Retinal pigment epithelial cell (primary cell): ENCODE measurements at places on chromosomes 7 and 10.

DNA sequence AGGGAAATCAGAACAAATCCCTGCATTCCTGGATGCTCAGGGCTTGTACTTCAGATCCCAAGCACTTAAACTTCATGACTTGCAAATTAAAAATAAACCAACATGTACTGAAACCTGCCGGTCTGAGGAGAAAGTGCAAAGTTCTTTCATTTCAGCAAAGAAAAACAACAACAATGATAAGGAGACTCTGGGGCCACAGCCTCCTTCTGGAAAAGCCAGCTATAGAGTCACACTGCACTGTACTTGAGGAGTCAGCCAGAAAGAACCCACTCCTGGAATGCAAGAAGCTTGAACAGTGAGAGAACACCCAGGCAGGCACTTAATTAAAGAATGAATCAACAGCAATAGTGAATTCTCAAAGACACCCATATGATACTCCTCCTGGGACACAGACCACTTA is 49.7 kb upstream of the TM9SF3 start:
- DNase-seq: no peak

DNA sequence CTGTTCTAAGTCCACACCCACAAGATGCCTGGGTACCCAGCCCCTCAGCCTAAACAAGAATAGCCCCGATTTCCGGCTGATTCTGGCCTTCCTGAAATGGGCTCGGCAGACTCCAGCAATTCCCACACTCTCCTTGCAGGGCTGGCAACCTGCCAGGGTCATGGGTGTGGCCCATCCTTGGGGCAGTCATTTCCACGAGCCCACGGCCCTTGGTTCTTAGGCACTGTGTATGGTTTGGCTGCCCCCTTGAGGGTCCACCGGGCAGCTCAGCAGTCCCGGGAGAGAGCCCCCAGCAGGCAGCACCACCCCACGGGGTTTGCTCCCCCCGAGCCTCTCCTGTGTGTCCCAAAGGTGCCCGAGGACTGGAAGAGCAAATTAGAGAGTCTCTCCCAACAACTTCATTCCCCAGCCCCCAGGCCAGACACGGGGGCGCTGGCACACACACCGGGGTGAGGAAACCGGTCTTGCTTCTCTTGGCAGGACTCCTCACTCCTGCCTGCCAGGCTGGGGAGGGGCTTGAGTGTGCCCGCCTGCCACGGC is 142.2 kb downstream of the EMX2 start:
- DNase-seq: no peak

DNA sequence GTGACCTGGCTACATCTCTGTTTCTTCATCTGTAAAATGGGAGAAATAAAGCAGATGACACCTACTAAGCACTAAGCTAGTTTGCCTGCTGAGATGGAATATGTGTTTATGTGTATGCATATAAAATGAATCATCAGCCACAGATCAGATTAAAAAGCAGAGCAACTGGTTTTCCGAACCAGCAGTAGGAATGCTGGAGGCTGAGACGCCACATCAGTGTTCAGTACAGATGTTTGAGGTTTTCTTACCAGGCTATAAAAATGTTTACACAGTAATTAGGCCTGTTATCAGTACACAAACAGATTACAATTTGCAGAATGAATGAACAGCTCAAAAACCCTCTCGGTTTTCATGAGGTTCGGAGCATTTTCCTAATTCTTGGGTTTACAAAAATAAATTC is 85.8 kb downstream of the CALN1 start:
- no peak for DNase-seq

- DNase-seq: no peak
Measured at GRCh38 chr7:138630059-138630610, 71.0 kb downstream of the SVOPL start.

DNA sequence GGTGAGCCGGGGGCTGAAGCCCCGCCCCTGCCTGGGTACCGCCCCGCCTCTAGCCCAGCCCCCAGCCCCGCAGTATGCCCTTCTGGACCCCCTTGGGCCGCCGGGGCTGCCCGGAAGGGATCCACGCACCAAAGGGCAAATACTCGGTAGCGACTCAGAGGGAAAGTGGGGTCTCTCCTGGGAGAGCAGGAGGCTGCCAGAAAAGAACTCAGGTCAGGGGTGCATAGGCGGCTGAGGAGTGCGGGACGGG is 796 bp downstream of the FBXL15 start:
- no peak for DNase-seq

GRCh38 chr7:18461785-18462467 is 33.6 kb upstream of the HDAC9 start:
- no peak for DNase-seq

DNA sequence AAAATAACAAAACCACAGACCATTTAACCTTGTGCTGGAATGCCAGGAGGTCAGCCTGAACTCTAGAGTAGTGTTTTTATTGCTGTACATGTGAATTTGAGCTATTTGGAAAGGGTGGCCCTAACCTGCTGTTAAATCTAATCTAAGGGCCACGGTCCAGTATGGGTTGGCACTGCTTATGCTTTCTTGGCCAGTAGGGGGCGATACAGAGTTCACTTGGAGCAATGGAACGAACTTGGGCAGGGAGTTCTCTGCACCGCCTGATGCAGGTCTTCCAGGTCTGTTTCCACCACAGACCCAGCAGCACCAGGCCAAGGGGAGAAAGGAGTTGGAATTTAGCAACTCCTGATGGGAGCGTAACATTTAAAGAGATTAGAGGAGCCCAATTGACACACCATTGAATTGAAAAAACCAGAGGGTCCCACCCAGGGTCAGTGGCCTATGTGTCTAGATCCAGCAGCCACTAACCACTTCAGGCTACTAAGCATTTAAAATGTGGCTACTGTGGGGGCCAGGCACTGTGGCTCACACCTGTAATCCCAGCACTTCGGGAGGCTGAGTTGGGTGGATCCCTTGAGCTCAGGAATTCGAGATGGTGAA is 75.7 kb upstream of the EFCAB10 start:
- DNase-seq: no peak
